Central memory CD4-positive, alpha-beta T cell (primary cell): ENCODE measurements at places on chromosomes 3 and 15.

DNA sequence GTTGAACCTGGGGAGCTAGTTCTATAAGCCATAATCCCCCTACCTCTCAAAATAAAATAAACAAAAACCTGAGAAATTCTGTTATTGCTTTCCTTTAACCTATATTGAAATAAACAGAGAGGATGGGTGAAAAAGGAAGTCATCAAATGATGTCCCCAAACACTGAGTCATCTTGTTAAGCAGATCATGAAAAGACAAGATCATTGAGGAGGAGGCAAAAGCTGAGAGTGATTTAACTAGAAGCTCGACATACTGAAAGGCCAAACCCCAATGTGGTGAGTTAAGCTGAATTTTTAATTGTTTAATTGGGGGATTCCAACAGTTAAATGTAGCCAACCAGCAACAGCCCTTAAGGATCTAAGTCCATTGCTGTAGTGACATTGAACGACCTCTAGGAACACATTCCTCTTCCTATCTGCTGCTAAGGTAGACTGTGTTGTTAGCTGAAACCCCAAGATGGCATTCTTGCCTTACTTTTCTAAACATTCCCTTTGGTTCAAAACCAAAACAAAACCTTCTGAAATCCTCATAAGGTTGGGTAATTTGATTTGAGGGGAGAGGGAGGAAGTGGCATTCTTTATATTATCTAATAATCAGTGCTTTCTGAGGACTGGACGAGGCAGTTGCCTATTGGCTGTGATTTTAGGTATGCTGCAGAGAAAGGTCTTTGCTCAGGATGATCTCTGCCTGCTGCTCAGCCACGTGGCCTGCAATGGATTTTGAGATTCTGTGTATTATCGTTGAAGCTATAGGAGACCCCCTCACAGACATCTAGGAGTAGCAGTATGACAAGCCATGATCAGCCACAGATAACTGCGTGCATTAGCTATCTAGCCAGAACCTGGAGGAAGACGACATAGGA is 62.7 kb upstream of the BNIP2 start:
- DNase-seq: peak; percentile 68

DNA sequence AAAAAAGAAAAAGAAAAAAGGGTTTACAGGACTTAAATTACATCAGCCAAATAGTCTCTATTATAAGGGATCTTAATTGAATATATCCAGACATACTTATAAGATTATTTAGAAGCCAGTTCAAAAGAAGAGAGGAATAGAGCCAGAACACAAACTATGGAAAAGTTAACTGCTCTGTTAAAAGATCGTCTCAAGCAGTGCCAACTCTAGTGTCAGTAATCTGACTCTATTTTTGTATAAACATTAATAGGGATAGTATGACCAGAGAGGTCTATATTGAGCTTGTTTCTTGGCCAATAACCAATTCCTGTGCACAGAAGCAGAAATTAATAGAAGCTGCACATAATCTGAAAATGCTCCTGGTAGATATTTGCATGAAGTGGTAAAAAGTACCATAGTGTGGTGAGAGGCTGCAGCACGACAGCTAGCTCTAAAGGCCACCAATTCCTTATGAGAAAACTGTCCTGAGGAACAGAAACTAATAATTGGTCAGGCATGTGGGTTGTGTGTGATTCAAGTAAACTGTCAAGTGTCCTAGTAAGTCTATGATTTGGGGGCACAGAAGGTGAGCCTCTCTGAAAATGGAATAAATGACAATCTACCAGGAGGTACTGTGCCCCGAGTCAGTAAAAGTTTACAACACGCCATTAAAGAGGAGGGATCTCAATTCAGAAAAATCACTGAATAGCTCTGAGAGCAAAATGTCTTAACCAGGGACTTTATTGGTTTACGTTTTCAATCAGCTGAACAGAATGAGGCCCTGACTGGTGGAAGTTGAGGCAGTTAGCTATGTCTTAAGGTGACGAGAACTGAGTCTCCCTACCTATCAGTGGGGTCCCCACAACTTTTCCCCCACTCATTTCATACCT is 51.5 kb upstream of the NANOGP8 start:
- DNase-seq: no peak

DNA sequence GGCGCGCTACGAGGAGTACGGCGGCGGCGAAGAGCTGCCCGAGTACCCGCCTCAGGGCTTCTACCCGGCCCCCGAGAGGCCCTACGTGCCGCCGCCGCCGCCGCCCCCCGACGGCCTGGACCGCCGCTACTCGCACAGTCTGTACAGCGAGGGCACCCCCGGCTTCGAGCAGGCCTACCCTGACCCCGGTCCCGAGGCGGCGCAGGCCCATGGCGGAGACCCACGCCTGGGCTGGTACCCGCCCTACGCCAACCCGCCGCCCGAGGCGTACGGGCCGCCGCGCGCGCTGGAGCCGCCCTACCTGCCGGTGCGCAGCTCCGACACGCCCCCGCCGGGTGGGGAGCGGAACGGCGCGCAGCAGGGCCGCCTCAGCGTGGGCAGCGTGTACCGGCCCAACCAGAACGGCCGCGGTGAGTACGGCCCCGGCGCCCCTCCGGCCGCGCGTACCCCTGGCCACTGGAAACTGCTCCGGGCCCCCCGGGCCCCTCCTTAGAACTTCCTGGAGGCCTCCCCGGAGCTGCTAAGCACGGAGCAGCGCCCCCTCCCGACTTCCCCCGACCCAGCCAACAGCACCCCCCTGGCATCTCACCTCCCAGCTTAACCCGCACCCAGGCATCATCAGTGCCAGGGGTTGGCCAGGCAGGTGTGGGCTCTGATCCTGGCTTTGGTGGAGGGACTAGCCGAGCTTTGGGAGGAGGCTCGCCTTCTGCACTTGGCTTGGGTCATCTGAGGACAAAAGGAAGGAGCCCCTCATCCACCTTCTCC is 1.4 kb downstream of the LOXL1 start:
- peak; percentile 78 for DNase-seq

DNA sequence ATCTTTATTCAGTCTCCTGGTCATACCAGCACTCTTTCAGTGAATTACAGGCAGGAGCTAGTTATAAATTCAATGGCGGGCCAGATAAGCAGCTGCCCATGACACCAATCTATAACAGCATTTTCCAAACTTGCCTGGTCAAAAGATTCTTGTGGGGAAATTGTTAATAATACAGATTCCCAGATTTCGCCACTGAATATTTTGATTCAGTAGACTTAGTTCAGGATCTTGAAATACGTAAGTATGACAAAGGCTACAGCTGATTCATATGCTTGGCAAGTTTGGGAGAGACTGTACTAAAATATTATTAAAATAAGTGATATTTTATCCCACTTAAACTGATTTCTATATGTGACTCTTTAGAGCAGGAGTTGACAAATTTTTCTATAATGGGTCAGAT is 119.3 kb downstream of the TMCO5A start:
- no peak for DNase-seq

GRCh38 chr3:67642734-67643133 is 11.7 kb downstream of the SUCLG2 start:
- no peak for DNase-seq

DNA sequence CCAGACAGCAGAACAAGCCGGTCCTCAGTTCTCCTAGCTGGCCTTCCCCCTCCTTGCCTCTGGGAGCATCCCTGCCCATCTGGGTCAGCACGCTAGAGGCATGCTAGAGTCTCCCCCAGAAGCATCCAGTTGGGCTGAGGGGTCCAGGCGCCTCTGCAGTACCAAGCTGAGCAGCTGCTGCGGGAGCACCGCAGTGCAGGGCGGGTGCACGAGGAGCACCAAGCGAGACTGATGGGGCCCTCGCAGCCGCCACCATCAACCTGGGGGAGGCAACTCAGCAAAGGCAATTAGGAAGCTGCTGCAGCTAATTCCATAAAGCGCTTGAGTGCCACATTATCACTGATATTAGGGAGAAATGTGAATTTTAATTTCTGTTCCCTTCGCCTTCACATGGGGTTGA is 12.4 kb downstream of the CACNA2D3 start:
- no peak for DNase-seq

DNA sequence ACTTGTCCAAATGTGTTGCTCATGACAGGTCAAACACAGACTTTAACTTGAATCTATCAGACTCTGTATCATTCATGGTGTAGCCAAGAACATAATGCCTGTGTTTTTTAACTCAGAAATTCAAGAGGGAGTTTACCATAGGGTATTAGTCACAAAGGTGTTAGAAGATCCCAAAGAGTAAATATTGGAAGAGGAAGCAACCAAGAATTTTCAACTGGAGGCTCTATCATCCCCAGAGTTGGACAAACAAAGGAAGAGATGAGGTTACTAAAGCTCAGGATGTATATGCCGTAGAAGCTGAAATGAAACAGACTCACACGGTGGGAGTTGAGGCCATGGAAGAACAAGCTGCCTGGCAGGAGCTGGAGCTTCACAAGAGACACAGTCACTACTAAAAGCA is 116.2 kb upstream of the COL8A1 start:
- no peak for DNase-seq

DNA sequence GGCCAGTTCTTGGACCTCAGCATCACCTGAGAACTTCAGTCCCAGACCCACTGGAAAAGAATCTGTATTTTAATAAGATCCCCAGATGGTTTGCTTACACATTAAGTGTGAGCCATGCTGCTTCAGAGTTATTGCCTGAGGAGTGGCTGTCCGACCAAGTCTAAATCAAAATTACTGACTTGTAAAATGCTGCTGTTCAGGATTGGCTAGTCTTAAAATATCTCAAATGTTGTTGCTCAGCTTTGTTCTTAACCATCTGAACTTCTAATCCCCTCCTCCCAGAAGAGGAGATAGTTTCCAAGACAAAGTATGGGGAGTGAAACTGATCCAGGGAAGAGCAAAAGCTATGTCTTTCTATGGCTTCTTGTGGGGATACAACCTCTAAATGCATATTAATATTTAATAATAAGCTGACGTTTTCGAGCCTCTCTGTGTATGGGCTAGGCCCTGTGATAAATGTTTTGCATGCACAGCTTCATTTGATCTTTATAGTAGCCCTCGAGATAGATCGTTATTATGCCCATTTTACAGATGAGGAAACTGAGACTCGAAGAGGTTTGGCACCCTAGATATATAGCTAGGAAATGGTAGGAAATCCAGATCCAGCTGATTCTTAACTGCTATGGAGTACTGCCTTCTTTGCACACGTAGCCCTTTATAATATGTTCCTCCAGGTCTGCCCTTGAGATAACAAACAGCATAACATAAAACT is 52.2 kb downstream of the DNASE1L3 start:
- DNase-seq: no peak

- no peak for DNase-seq
These were observed 110.7 kb downstream of the EEFSEC start for GRCh38 chr3:128263946-128264345.

- DNase-seq: peak; percentile 23
These were observed 85.7 kb downstream of the ATP2B2 start for GRCh38 chr3:10419637-10420232.

DNA sequence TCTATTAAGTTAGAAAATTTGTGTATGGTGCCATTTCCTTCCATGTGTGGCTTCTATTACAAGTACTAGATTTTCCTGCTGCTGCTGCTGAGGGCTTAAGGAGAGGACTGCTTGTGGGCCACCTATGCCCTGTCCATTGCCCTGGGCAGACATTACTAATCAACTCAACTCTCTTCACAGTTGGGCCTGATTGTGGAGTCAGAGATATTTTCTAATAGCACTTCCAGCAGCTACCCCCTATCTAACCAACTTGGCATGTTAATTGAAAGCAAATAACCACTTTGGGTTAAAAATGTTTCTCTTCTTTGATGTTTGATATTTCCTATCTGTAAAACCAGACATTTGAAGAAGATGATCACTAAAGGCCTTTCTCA is 242.0 kb downstream of the EDEM1 start:
- no peak for DNase-seq
